ENCODE measurements at places on chromosomes 11 and 22. TPM values are rescaled to one million over a fixed set of nuclear protein-coding genes. Genes with fewer than 3 reads are reported as not detected.
A peak's percentile ranks its signal among the peaks of the same experiment; 100 is the strongest.

DNA sequence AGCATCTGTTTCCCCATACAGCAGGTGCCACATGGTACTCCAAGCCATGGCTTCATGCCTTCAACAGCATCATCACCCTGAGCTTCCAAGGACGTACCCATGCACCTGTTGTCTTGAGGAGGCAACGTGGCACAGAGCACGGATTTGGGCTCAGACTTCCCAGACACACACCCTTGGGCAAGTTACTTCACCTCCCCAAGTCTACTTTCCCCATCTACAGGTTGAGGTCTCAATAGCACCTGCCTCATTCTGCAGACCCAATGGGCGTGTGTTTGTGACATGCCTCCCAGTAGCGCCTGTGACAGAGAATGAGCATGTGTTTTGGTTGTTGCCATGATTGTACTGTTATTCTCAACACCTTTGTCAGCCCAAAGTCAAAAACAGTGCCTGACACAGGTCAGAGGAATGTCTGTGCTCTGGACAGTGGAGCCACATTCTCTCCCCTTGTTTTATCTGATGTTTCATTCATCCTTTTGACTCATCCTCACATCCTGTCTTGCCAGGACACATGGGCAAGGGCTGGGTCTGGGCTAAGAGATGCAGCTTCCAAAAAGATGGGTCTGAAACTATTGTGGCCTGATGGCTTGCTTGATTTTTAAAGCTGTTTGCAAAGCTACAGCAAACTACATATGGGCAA lies 53.4 kb upstream of the CCND1 start:
- no peak for DNase-seq

DNA sequence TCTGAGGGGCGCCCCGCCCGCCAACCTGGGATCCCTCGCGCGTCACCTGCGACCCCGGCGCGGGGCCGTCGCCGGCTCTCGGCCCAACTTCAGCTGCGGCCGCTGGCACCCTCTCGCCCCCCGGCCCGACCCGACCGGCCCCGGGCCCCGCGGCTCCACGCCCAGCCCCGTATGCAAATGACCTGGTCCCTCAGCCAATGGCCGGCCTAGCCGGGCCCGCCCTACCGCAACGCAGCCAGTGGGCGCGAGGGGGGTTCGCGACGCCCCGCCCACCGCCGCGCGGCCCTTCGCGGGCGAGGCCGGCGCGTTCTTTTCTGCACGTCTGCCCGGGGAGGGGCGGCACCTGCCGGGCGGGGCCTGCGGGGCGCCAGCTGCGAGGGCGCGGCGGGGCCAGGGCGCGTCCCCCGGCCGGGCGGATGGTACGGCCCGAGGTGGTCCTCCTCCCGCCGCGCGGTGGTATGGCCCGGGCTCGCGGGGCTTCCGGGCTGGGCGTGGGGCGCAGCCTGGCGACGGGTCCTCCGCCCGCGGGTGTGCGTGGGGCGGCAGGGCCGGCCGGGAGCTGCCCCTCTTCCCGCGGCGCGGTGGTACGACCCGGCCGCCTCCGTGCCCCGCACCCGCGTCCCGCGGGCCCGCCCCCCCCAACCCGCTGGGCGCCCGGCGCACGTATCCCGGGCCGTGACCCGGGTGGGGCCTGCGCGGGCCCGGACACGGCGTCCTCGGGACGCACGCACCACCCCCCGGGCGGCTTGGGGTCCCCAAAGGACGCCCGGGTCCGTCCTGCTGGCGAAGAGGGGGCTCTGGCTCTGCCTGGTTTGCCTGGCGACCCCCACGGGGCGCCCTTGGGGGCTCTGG lies 7.7 kb upstream of the PHRF1 start:
- peak; percentile 84 for DNase-seq

GRCh38 chr22:26406118-26406517 lies 22.9 kb upstream of the ASPHD2 start:
- peak; percentile 36 for DNase-seq

DNA sequence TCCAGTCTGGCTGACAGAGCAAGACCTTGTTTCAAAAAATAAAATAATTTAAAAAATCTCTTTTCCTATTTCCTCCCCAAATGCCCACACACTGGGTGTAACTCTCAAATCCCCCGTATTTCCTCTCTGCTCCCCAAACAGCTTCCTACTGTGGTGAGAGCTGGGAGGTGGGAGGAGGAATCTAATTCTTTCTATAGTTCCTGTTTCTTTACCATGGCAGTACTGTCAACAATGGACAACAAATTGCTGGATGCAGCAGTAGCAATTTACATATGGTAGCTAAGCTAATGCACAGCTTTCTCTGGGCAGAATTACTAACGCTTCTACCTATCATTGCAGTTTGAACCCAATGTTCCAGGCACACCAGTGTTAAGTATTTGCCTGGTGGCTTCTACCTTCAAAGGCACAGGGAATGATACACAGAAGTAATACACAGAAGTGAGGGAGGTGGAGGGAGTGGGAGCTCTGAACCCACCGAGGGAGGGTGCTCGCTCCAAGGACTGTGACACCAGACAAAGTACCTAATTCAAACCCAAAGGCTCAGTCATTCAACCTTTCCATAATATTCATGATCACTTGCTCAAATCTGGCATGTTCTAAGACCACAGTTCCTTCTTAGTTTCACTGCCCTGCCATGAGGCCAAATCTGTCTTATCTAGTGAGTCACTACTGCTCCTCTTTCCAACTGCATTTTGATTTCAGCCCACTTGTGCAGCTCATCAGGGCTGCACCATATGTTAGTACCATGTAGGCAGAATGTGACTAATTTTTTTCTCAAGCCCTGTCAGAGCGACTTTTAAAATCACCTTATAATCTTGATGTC lies 37.9 kb downstream of the CELF1 start:
- DNase-seq: no peak

DNA sequence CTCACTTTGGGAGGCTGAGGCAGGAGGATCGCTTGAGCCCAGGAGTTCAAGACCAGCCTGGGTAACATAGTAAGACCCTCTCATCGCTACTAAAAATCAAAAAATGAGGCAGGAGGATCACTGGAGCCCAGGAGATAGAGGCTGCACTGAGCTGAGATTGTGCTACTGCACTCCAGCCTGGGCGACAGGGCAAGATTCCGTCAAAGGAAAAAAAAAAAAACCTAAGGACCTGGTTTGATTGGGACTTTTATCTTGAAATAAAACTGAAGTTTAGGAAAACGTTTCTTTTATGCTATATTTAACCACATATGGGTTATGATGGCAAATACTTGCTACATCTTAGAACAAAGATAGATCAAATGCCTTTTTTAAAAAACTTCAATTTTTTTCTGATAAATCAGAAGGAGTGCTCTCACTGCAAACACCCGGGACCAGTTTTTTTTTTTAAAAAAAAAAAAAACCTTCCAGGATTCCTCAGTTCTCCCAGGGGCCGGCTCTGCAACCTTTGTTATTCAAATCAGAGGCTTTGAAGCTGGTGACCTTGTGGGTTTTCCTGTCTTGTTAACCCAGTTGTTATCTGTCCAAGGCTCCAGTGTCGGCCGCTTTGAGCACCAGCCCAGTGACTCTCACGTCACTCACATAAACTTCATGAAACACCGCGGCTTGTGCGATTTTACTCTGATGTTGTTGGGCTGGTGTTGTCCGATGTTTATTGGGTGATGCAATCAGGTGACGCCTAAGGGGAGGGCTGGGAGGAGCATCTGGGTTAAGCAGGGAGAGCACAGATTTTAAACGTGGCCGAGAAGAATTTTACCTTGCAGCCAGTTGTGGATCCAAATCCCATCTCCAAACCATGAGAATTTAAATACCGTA lies 24.7 kb upstream of the SLC22A12 start:
- no peak for DNase-seq

- no peak for DNase-seq
Observed at GRCh38 chr11:37574361-37574760, 976.3 kb upstream of the RAG2 start.

GRCh38 chr11:128262463-128263345 lies 324.7 kb downstream of the ETS1 start:
- no peak for DNase-seq

The KRTAP5-2 gene
- total RNA-seq: not detected

- DNase-seq: no peak
Observed at GRCh38 chr11:27705873-27706820, 5.9 kb upstream of the BDNF start.

- no peak for DNase-seq
Observed at GRCh38 chr11:113351068-113351450, 36.5 kb upstream of the ANKK1 start.

DNA sequence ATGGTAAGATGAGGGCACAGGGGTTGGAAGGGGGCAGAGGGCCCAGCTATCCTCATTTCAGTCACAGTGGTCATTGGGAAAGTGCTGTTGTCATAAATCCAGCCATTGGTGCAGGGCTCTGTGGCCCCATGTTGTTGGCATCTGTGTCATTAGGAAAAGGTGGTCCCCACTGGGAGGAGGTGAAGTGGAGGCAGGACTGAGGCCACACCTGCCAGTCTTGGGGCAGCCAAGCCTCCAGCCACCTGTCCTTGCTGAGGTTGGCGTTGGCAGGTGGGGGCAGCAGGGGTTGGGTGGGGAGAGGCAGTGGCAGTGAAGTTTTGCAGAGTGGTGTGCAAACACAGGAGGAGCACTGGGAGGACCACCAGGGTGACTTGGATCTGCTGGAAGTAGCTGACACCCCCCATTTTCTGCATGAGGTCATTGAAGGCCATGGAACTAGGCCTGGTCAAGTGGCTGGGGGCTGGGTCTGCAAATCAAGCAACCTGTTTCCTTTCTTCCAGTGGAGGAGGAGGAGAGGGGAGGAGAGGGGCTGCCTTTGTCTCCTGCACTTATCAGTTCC lies 25.3 kb downstream of the SLC22A6 start:
- no peak for DNase-seq

GRCh38 chr11:104098132-104098531 lies 61.7 kb downstream of the DDI1 start:
- no peak for DNase-seq

The MS4A1 gene
- not detected for total RNA-seq

The PKDREJ gene
- not detected for total RNA-seq

The NRXN2 gene
- 290 TPM for total RNA-seq

DNA sequence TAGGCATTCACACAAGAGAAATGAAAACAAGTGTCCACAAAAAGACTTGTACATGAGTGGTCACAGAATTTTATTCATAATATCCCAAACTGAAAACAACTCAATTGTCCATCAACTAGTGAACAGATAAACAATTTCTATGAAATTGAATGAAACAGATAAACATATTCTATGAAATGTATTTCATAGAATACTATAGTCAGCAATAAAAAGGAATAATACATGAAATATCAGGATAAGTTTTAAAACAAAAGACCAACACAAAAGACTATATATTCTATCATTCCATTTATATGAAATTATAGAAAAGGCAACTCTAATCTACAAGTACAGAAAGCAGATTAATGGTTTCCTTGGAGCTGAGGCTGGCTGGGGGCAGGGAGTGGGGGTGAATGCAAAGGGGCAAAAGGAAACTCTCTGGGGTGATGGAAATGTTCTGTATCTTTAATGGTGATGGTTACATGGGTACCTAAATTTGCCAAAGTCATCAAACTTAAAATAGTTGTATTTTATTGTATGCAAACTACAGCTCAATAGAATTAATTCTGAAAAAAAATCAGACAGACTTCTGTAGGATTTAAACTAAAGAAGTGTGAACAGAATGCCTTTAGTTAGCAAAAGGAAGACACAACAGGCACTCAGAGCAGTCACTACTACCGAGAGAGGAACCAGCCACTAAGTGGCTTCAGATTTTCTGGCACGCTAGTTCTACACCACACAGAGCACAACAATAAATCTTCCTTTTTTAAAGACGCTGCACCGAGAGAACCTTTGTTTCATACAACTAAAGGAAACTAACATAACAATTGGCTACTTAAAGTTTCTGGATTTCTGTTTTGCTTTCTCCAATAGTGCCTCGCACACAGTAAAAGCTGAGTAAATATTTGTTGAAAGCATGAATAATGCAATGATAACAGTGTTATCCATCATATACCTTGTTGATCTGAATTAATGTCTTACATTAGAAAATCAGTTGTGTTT lies 15.4 kb downstream of the CCDC34 start:
- DNase-seq: no peak

The MMP8 gene
- total RNA-seq: 0.39 TPM

The ANO3 gene
- total RNA-seq: 19.5 TPM

All from dorsolateral prefrontal cortex (tissue), 122 donors.